ENCODE measurements at places on chromosomes 2 and 18.

GRCh38 chr2:7905756-7906155, 776.1 kb upstream of the ID2 start:
- DNase-seq = no peak

DNA sequence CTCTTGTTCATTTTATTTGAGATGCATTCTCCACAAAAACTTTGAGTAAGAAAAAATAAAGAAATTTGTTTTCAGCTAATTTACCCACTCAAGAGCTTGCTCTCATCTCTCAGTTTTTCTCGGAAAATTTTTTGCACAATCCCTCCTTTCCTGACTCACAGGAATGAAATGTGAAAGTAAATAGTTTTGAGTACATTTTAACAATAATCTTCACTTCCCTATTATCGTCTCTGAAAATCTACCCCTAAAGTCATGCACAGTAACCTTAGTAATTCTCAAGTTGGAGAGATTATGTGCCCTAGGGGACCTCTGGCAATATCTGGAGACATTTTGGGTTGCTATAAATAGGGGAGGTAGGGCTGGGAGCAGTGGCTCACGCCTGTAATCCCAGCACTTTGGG, 2.6 kb downstream of the CYB5A start:
- DNase-seq = no peak

DNA sequence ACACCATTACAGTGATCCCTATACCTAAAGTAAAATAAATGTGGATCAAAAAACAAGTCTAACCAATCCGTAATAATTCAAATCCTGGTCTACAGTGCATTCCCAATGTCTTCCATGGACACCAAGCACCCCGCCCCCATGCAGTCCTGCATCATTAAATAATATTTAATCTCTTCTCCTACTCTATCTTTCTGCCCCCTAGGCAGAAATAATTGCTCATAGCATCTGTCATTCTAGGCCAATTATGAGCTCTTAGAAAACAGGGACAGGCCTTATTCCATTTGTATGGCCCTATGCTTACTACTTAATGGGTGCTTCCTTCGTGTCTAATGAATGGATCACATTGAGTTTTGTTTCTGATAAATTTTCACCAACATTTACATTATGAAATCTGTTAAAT, 66.4 kb downstream of the PAX3 start:
- DNase-seq = no peak

GRCh38 chr2:16382451-16382850, 283.2 kb downstream of the CYRIA start:
- DNase-seq = no peak

DNA sequence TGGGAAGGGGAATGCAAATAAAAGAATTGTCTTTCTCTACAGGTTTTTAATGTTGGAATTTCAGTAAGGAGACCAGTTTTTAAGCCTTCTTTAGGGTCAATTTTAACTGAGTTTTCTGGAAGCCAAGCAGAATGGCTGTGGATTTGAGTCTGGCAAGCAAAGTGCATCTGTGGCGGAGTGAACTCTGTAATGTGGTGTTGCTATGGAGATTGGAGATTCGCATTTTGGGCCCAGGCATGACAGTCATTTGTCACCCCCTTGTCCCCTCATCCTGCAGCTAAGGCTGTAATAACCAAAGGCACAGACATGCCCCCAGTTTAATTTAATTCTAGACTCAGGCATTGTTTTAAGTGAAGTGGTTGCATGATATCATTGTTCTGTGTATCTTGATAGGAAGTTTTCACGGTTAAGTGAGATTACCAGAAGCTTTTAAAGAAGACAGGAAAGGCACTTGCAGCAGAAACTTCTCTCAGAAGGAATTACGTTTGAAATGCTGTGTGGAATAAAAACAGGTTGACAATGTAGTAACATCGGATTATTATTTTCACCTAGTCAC, 30.6 kb downstream of the ARMC9 start:
- DNase-seq = no peak

GRCh38 chr2:28055325-28055970, 164.9 kb downstream of the BABAM2 start:
- DNase-seq = no peak

DNA sequence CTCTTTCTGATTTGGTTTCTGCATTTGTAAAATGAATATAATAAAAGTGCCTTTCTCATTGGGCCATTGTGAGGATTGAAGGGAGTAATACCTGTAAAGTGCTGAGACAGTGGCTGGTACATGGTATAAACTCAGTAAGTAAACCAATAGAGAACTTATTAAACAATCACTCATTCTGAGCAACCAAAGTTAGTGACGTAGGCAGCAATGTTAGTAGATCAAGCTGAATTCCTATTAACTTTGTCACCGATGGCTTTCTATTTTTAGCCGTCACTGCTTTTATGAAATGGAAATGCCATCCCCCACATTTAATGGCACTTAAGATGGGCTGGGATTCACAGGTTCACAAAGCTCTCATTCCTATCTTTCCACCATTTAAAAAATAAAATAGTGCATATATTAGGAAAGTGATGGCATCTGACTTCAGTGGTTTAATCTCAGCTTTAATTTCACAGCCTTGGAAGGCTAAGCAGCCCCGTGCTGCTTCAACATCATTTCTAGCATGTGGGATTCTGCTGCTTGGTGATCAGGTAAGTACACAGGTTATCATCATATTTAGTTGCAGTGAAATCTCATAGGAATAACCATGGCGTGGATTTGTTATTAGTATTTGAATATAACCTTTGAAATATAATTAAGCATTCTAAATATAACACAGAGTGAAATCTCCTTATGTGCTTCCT, 17.6 kb upstream of the PPP4R1 start:
- DNase-seq = no peak

GRCh38 chr2:111066062-111066593, 54.6 kb upstream of the BCL2L11 start:
- DNase-seq = no peak

GRCh38 chr2:189037518-189037917, 63.3 kb downstream of the COL3A1 start:
- DNase-seq = no peak

DNA sequence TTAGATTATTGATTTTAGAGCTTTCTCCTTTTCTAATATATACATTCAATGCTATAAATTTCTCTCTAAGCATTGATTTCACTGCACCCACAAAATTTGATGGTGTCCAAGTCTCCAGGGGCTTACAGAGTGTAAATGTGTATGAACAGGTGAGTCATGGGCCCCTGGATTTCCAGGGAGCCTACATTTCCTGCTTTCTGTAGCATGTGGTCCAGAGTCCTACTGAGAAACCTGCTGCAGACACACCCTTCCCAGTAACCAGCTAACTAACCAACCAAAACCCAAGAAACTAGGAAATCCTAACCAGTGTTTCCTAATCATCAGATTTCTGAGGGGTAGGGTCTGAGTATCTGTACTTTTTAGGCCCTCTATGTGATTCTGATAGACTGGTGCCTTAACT, 39.5 kb upstream of the TANC1 start:
- DNase-seq = no peak

DNA sequence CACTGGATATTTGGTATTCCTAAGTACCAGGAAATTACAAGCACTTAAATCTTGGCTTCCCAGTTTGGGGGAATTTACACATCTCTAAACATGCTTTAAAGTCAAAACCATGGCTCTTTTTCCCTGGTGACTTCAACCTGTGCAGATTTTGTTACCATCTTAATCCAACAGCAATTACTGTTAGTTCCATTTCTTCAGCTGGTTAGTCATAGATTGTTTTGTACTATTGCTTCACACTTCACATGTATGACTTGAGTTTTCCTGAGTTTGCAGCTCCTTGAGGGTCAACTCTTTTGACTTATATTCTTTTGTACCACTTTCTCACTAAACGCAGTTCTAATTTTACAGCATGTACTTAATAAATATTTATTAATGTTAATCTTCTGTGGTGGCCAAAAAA, 203.4 kb upstream of the RND3 start:
- DNase-seq = no peak

DNA sequence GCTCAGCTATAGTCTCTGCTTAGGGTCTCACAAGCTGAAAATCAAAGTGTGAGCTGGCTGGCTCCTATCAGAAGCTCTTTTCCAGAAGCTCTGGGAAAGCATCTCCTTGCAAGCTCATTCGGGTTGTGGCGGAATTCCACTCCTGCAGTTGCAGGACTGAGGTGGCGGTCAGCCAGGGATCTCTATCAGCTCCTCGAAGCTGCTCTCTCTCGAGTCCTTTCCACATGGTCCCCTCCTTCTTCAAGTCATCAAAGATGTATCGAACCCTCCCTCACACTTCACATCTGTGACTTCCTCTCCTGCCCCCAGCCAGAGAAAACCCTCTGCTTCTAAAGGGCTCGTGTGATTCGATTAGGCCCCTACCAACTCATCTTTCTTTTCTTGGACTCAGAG, 141.7 kb downstream of the ZFP36L2 start:
- no peak for DNase-seq

GRCh38 chr18:65423776-65424175, 327.0 kb upstream of the CDH7 start:
- no peak for DNase-seq

DNA sequence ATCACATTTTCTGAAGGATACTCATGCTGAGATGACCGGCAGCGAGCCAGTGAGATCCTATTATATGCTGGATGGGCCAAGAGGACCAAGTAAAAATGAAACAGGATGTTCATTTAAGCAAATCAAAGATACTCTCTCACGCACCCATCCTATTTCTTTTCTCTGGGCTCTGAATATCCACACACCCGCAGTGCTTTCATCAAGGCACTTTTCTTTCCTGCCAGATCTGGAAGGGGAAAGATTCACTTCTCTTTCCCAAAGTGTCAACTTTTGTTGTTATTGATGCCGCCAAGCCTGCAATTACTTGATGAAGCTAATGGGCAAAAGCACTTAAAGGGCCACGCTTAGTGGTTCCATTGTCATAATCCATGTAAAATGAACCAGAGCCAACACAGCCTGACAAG, 191.9 kb upstream of the CHAC2 start:
- no peak for DNase-seq

- DNase-seq = no peak
Observed at GRCh38 chr2:146438246-146438645, 1406.6 kb upstream of the ACVR2A start.

- no peak for DNase-seq
Observed at GRCh38 chr18:43129946-43130524, 14.6 kb upstream of the RIT2 start.

- no peak for DNase-seq
Observed at GRCh38 chr2:23199115-23199918, 185.7 kb upstream of the KLHL29 start.

- DNase-seq = no peak
Observed at GRCh38 chr2:12467303-12467702, 249.4 kb upstream of the TRIB2 start.

DNA sequence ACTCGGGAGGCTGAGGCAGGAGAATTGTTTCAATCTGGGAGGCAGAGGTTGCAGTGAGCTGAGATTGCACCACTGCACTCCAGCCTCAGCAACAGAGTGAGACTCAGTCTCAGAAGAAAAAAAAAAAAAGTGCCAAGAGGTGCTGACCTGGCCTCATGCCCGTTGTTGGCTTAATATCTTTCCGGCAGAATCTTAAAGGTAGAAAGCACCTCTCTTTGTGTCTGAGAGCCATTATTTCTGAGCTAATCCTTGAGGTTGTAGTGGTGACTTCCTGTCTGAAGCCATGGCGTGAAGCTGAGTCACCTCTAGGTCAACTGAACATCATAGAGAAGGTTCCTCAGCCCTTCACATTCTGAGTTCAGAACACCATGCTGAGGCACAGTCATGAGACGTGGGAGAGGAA, 60.4 kb downstream of the WDSUB1 start:
- no peak for DNase-seq

GRCh38 chr18:74514860-74515495, 18.8 kb downstream of the CNDP2 start:
- DNase-seq = peak; percentile 23

DNA sequence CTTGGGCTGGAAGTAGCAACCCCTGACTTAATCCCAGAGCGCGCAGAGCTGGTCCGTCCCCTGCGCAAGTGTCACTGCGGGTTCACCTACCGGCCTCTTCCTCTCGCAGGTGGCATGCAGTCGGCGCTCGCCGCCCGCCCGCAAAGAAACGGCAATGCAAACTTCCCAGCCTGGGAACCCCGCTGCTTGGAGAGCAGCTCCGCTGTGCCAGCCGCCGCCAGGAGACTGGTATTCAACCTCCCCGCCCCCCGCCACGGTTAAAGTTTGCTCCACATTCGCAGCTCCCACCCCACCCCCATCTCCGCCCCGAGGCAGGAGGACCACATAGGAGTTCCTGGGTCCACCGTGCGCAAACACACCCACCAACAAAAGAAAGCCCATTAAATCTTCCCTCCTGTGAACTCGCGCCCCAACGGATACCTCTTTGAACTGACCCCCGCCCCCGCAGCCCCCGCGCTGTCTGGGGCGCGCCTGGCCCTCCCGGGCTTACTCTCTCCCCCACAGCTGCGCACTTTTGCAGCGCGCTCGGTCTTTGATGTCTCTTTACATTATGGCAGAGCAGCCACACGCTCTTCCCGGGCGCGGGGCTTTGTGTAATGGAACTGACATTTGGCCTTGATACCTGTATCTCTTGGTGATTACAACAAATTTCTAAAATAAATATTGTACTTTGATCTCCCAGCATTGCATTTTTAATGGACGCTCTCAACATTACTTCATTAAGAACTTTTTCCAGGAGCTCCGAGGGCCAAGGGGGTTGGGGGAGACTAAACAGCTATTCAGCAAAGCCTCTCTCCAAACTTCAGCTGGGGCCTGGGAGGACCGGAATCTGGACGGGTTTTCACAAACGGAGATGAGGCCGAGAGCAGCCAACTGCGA, 3.1 kb upstream of the SP5 start:
- DNase-seq = peak; percentile 38

DNA sequence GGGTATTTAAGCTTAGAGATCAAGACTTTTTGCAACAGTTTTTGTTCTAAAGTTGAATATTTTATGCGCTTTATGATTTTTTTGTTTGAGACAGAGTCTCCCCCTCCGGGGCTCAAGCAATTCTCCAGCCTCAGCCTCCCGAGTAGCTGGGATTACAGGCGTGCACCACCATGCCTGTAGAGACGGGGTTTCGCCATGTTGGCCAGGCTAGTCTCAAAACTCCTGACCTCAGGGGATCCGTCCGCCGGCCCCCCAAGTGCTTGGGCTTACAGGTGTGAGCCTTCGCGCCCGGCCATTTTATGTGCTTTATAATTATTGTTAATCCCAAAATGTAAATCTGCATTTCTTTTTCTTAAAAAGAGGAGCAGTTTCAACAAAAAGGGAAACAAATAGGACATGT, 29.0 kb downstream of the TBR1 start:
- DNase-seq = no peak

GRCh38 chr2:215607766-215608165, 171.9 kb upstream of the FN1 start:
- DNase-seq = no peak

GRCh38 chr18:29076645-29077044, 899.7 kb upstream of the CDH2 start:
- no peak for DNase-seq

DNA sequence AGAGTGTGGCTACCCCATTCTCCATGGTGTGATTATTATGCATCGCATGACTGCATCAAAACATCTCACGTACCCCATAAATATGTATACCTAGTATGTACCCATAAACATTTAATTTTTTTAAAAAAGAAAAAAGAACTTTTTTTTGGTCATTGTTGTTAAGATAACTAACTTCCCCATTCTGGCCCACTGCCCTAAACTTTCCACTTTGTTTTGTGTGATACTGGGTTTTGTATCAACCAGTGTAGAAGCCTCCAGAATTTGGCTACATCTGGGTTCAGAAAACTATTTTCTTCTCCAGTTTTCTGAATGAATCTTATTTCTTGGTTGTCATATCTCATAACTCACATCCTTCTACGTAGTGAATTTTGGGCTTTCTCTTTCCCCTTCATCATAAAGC, 62.3 kb upstream of the NABP1 start:
- no peak for DNase-seq
